ENCODE measurements at places on chromosomes 2 and 18.

DNA sequence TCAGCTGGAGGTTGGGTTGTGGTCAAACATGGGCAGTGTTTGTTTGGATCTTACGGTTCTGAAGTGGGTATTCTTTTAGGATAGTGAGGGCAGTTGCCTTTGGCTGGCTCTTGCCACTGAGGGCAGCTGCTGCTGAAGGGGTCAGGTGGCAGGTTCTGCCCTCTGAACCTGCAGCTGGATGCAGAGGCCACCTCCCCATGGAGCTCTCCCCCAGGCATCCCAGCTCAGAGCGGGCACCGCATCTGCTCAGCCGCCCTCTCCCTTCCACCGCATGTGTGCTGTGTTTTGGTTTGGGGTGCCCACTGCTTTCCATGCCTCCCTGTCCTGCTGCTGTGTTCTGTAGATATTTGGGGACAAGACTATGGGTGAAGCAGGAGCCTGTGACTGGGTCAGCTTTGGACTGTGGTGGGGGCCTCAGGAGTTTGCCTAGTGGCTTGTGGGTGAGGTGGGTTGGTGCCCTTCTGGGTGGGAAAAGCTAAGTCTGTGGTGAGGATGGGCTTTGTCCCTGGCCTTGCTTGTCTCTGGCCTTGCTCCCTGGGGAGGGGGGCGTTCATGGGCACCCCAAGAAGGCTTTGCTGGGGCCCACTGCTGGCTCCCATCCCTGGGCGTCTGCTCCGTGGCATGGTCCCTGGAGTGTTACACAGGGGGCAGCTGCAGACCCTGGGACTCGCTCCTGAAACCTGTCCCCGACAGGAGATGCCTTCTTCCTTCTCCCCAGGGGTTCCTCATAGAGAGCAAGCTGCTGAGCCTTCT lies 28.5 kb downstream of the OTOF start:
- no peak for DNase-seq

- no peak for DNase-seq
Measured at GRCh38 chr2:136183097-136183496, 65.1 kb upstream of the CXCR4 start.

DNA sequence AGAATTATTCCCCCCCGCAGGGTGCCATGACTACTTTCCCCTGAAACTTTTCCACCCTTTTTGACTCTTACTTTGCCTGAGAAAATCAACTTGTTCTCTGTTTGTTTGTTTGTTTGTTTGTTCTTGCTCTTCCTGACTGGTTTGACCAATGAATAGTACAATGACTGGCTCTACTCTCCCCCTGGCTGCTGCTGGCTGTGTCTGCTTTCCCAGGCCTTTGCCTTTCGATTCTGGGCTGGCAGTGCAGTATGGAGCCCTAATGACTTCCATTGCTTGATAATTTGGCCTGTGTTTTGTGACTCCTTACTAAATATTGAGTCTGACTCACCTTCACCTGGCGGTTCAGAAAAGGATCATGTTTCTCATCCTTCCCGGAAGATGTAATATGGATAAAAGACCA lies 241.1 kb downstream of the TMEM182 start:
- DNase-seq = no peak

GRCh38 chr18:42471885-42472284 lies 516.9 kb downstream of the PIK3C3 start:
- DNase-seq = no peak

- DNase-seq = no peak
Measured at GRCh38 chr2:53786352-53786704, 425 bp downstream of the ASB3 start.

- no peak for DNase-seq
Measured at GRCh38 chr2:27989149-27989548, 98.6 kb downstream of the BABAM2 start.

GRCh38 chr2:3462493-3463104 lies 56.7 kb downstream of the ADI1 start:
- no peak for DNase-seq

DNA sequence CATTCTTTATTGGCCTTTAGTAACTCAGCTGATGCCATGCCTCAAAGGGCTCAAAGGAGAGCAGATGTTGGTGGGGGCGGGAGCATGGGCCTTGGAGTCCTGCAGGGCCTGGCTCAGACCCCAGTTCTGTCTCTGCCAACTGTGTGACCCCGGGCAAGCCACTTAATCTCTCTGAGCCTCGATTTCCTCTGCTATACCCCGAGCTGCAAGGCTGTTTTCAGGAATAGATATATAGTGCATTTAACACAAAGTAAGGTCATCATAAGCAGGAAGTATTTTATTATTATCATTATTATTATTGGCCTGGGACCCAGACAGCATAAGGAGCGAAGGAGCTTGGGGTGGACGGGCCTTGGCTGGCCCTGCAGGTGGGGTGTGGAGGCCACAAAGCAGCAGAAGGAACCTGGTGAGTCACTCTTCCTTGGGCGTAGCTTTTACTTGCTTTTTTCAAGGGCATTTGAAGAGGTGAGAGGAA lies 162.7 kb downstream of the INHBB start:
- DNase-seq = no peak

- no peak for DNase-seq
Measured at GRCh38 chr18:35408843-35409261, 31.7 kb upstream of the ZNF396 start.

GRCh38 chr18:79405781-79406575 lies 10.2 kb downstream of the NFATC1 start:
- DNase-seq = peak; percentile 96

DNA sequence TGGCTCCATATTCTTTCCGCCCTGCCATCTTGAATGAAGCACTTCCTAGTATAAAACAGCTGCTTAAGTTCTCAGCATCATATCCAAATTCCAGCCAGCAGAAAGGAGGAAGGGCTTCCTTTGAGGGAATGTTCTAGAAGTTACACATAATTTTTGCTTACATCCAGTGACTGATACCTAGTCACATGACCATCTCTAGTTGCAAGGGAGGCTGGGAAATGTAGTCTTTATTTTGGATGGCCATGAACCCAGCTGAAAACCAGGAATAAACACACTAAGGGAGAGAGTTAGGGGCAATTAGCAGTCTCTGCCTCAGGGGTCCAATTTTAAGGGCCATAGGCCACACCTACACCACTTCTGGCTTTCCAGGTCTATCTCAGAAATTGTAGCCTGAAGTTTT lies 57.8 kb upstream of the LMAN1 start:
- DNase-seq = no peak

DNA sequence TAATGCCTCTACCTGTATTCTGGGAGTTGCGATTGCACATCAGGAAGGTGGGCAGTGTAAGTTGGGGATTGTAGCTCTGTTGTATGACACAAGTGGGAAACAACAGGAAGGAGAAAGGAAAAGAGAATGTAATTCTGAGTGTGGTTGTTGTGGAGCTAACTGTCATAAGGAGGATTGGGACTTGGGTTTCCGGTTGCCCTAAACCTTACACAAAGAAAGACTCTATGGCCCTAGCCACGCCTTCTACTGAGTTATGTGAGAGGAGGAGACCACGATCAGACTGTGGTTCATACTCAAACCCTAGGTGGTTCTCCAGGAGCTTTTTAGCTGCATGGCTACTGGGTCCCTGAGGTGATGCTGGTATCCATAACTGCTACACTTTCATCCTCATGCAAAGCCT lies 86.5 kb downstream of the TANC1 start:
- DNase-seq = no peak

GRCh38 chr2:139162957-139163356 lies 382.8 kb upstream of the NXPH2 start:
- DNase-seq = no peak

DNA sequence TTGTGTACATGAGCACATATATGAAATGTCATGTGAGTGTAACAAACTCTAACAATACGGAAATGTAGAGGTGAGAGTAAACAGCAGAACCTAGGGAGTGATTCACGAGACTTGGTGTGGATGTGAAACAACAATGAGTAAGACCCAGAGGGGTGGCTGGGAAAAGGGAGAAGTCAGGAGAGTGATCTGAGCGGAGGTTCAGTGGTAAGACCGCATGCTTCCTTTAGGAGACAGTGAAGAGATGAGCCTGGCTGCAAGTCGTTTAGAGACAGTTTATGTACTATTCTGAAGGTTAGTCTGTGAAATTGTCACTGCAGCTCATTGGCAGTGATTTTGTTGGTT lies 150.6 kb downstream of the PRPF40A start:
- DNase-seq = no peak

GRCh38 chr18:26568926-26569665 lies 20.7 kb upstream of the KCTD1 start:
- DNase-seq = no peak

DNA sequence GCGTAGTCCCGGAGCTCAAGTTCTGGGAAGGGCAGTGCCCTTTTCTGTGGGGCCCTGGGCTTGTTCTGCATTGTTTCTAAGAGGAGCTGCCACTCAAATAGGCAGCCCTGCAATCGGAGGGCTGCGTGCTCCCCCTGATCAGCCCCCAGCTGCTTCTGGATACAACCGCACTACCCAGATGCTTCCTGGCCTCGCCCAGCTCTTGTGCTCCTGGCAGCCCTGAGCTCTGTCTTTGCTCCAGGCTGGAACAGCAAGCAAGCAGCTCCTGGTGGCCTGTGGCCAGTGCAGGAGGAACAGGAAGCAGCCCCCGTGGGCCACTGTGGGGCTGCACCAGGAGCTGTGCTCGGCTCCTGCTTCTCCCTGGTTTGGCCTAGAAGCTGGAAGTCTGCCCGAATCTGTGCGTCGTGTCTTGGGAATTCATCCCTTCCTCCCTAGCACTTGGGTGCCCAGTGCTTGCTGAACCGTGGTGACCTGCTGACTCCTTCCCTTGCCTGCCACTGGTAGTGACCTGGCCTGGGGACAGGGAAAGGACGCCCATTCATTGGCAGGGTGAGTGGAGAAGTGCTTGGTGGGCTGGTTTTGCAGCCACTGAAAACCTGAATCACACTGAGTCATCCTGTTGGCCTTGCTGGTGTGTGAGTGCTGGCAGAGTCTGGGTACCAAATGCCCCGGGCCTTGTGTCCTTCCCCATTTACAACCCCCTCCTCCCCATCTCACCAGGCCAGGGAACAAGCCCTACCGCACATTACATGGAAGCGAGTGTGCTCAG lies 27.3 kb upstream of the NTSR2 start:
- no peak for DNase-seq

DNA sequence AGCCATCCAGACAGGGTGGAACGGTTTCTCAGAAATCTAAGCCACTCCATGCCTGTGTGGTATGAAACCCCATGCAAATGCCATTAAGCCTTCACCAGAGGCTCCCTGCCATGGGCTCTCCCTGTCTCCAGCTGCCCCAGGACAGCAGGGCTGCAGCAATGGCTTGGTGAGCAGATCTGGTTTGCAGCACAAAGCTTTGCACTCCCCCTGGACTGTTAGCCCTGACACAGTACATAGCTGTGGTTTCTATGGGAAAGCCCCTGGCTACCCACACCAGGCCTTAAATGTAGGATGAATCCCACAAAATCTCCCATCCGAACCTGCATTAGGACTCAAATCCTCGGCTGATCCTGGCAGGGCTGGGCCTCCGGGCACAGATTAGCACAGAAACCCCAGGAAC lies 291.6 kb downstream of the TNS1 start:
- no peak for DNase-seq

DNA sequence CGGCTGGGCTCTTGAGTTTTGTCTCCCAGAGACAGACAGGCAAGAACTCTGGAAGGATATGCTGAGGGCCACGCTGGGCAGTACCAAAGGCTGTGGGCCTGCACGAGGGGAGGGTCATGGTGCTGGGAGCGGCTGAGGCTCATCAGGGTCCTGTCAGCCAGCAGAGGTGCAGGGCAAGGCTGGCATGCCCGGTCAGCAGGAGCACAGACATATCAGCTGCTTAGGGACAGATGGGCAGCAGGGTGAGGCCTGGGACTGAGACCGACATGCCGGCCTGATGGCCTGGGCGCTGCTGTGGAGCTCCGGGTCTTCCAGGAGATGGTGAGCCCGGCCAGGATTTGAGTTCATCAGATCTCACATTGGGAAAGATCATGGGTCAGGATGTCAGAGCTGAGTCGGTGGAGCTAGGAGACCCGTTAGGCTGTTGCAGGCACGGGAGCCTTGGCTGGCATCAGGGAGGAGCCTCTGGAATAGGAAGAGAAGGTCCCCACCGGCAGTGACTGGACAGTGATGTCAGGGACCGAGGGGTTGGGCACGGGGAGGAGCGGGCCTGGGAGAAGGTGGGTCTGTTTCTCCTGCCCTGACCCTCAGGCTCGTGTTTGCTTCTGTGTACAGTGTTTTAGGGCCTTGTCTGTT lies 18.8 kb downstream of the CNDP2 start:
- DNase-seq = no peak

- no peak for DNase-seq
Measured at GRCh38 chr2:95075440-95076132, 46.0 kb downstream of the MRPS5 start.

DNA sequence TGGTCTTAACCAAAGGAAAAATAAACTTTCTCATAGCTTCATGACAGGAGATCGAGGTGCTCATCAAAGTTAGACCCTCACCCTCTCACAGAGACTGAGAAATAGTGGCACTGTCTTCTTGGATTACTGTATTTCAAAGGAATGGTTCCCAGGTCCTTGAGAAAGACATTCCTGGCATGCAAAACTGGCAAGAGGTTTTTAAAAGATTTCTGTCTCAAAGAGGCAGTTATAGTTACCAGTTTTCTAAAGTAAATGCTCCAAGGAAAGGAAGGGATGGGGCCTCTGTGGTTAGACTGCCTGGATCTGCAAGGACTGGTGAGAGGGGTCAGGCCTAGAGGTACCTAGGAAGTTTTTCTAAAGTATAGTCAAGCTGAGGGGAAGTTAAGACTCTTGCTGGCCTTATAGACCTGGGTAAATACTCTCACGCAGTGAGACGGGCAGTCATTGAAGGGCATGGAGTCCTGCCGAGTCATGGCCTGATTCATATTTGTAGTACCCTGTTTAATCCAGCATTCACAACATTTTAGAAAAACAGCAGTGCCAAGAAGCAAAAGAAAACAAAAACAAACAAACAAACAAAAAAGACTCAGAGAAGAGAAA lies 226.1 kb downstream of the DOK6 start:
- no peak for DNase-seq

GRCh38 chr18:27843783-27844777 lies 332.9 kb downstream of the CDH2 start:
- DNase-seq = no peak

GRCh38 chr2:7479603-7480002 lies 562.4 kb downstream of the RNF144A start:
- DNase-seq = no peak

GRCh38 chr18:7727361-7728076 lies 160.4 kb downstream of the PTPRM start:
- DNase-seq = no peak

GRCh38 chr2:84858123-84858522 lies 22.8 kb downstream of the TRABD2A start:
- DNase-seq = no peak

DNA sequence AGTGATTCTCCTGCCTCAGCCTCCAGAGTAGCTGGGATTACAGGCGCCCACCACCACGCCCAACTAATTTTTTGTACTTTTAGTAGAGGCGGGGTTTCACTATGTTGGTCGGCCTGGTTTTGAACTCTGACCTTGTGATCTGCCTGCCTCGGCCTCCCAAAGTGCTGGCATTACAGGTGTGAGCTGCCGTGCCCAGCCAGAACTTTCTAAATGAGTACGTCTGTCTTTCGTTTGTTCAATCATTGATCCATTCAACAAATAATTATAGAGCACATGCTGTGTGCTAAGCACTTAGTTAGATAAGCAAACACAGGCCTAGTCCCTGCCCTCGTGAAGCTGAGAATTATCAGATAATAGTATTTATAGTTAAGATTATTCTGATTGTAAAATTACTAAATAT lies 56.5 kb downstream of the TTC39C start:
- no peak for DNase-seq

Measured in naive B cell (primary cell).